ENCODE measurements at places on chromosomes 6 and 20.

- DNase-seq = no peak
Measured at GRCh38 chr6:111601886-111602285, 3.8 kb downstream of the TRAF3IP2 start.

- no peak for DNase-seq
Measured at GRCh38 chr6:98047164-98047563, 764.1 kb upstream of the MMS22L start.

GRCh38 chr20:2385026-2385425 is 4.3 kb downstream of the TGM6 start:
- DNase-seq = no peak

DNA sequence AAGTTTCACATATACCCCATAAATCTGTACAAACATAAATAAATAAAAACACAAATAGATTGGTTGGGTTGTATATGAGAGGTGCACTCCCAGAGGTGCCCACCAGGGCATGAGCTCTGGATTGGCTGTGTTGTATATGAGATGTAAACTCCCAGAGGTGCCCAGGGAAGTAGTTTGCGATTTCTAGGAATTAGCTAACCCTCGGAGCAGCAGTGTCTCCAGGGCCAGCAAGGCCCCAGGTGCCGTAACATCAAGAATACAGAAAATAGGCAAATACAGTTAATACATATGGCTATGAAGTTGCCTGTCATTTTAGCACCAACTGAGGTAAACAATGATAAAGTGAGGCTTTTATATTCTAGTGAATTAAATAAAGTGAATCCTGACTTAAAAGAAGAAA is 5.4 kb upstream of the GINM1 start:
- no peak for DNase-seq

GRCh38 chr6:111478749-111479148 is 4.3 kb downstream of the REV3L start:
- DNase-seq = no peak

DNA sequence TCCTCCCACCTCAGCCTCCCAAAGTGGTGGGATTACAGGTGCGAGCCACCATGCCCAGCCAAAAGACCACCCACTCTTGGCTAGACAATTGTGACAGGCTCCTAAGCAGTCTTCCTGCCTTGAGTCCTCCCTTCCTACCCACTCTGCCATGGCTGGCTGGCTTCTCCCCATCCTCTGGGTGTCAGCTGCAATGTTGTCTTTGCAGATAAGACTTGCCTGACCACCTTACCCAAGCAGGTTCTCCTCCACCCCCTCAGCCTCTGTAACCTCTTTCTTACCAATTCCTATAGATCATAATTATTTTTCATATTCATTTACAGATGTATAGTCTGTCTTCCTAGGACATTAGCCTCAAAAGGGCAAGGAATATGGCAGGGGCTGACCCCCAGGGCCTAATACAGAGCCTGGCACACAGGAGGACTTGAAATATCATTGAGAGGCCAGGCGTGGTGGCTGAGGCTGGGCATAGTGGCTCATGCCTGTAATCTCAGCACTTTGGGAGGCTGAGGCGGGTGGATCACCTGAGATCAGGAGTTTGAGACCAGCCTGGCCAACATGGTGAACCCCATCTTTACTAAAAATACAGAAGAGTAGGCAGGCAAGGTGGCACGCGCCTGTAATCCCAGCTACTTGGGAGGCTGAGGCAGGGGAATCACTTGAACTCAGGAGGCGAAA is 28.7 kb upstream of the SPAG4 start:
- no peak for DNase-seq

GRCh38 chr6:6470123-6470522 is 118.4 kb upstream of the LY86 start:
- DNase-seq = no peak

GRCh38 chr6:134519465-134519864 is 201.6 kb upstream of the SGK1 start:
- DNase-seq = no peak

DNA sequence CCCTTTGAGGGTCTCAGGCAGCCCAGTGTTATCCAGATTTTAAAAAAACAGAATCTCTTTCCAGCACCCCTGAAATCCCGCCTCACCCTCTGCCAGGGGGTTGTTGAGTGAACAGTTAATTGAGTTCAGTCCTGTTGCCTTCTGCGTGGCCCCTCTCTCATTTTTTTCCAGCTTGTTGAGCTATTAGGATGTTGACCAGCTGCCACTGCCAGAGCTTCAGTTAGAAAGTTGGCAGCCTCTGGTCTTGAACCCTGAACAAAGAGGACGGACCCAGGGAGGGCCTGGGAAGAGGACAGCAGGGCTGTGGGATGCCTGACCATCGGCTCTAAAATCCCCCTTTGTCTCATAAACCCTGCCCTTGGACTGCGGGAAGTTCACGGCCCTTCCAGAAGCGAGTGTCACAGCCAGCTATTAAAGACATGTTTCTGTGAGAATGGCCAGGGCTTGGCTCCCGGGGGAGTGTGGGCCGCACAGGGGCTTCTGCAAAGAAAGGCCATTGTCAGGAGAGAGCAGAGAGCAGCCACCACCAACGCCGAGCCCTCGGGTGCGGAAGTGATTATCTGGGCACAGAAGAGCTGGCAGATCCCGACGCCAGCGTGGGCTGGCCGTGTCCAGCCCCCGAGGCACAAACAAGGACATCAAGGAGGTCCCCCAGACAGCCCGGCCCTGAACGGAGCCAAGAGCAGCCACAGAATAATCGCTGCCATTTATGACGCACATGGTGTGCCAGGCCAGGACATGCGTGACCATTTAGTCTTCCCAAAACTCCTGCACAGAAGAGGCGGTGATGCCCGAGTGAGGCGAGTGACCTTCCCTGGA is 189.0 kb downstream of the ANKRD60 start:
- DNase-seq = no peak

DNA sequence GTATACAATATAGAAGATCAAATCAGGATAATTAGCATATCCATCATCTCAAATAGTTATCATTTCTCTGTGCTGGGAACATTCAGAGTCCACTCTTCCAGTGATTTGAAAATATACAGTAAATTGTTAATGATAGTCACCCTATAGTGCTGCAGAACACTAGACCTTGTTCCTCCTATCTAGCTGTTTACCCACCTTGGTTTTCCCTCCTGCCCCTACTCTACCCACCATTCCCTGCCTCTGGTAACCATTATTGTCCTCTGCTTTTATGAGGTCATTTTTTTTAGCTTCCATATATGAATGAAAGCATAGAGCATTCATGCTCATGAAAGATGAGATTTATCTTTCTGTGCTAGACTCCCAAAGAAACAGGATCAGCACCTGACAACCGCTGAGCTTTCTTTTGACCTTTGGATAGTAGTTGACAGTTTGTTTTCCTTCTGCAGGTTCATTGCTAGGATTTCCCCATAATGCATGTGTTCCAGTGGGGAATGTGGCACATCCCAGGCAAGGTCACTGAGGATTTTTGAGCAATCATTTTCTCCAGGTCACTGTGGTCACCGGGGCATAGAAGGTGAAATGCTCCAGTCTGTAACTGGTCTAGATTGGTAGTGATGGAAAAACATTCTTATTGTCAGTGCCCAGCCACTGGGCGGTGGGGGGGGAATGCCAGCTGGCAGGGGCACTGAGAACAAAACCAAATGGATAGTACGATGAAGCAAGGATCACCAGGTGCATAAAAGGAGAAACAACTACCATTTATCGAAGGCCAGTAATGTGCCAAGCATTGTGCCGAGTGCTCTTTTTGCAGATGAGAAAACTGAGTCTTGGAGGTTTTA is 33.6 kb upstream of the BCAS1 start:
- DNase-seq = no peak

DNA sequence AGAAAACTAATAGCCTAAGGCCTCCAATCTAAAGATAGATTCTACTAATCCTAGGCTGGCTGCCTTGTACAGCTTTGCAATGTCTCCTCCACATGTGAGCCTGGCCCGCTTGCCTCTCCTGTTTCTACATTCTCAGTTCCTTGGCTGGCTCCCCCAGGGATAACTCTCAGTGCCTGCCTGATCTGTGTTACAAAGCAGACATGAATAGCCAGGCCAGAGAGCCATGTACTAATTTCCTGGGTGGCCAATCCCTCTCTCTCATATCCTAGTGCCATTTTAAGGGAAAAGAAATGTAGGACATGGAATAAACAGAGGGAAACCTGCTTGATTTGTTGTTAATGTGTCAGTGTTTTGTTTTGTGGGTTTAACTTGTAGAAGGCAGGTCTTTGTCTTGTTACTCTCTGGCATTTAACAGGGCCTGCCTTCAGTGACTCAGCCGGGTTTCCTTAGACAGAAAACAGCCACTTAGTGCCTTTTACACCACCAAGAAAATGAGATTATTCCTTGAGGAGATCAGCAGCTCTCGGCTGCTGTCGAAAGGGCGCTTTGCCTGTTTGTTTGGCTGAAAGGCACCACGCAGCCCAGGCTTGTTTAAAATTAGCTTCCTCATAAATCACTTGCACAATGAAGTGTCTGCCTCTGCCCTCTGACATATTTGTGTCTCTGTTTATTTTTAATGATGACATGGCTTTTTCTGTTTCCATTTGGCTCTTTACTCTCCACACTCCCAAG is 702.7 kb downstream of the MAFB start:
- DNase-seq = peak; percentile 6

- DNase-seq = no peak
Measured at GRCh38 chr6:127115746-127116145, 2.7 kb upstream of the RSPO3 start.

DNA sequence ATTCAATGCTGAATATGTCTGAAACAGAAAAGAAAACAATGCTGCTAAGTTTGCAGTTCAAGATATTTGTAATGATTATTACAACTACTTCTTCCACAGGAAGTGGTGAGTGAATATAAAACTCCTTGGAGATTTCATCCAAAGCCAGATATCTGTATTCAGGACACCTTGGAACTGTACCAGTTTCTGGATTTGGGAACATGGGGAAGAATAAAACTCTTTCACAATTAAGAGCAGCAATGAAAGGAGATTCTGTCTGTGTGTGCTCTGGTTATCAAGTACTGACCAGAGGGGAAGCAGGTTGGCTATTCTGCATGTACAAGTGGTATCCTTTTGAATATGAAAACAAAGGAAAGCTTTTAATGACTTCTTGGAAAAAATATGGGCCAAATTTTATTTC is 21.1 kb downstream of the ELOVL2 start:
- no peak for DNase-seq

- no peak for DNase-seq
Measured at GRCh38 chr6:83911278-83911677, 51.8 kb downstream of the CYB5R4 start.

DNA sequence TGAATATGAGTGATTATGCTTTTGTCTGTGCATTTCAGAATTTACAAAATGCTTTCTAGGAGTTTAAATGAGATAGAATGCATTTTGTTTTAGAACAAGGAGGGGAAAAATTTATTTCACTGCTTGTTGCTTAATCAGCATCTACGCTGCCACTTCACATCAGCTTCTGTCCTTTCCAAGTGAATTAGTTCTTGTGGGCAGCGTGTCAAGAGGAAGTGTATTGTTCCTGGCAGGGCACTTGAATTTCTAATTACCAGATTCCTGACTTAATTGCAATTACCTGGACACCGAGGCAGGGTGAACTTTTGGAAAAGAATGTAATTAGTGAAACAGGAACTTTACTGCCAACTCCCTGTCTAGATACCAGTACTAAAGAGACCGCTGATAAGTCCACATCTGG is 263.5 kb downstream of the TMEM242 start:
- no peak for DNase-seq

- DNase-seq = no peak
Measured at GRCh38 chr6:82015043-82015442, 232.5 kb downstream of the IBTK start.

GRCh38 chr6:33846226-33846625 is 42.4 kb upstream of the MLN start:
- DNase-seq = no peak

DNA sequence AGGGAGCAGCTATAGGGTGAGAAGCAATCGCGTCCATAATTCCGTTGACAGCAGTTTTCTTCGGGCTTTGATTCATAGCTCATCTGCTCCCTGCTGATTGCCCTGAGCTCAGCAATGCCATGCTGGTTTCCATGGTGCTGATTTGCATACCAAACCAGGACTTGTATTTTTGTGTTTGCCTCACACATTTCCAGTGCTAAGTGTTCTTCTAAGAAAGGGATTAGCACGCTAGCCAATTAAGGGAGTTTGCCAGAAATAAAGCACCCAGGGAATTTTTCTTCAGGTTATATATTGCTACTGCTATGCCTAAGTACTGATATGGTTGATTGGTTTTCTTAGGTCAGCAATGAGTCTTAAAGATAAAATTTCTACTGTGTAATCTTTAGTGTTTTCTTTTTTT is 177.6 kb downstream of the PLCB1 start:
- DNase-seq = no peak

GRCh38 chr6:155504848-155505607 is 49.4 kb upstream of the NOX3 start:
- DNase-seq = no peak

DNA sequence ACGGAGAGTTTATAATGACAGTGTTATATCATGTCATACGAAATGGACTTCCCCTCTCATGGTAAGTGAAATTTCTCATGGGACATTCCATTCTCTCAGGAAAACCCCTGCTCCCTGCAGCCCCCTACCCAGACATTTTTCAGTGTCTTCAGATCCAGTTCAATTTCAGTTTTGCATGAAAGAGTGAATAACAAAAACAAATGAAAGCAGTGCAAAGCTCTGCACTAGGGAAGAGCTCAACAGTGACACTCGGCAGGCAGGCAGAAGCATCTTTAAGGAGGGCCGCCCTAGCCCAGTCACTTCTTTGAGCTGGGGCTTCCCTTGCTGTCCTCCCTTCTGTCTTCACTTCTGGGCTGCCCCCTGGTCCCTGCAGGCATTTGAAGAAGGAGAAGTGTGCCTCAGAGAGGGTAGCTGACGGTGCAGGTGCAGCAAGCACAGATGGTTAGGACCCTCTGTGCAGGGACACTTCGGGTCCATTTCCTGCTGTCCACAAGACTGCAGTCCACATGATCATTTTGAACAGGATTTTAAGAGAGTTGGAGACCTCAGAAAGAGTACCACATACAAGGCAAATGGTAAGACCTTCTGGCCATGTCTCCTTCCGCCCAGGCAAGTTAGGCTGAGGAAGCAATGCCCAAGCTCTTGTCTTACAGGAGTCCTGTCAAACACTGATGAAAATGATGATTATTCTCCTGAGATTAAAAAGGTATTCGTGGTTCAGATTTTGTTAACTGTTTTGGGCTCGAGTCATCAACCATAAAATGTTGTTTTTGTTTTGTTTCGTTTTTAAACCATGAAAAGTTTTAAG is 5.4 kb upstream of the DUSP22 start:
- DNase-seq = no peak

DNA sequence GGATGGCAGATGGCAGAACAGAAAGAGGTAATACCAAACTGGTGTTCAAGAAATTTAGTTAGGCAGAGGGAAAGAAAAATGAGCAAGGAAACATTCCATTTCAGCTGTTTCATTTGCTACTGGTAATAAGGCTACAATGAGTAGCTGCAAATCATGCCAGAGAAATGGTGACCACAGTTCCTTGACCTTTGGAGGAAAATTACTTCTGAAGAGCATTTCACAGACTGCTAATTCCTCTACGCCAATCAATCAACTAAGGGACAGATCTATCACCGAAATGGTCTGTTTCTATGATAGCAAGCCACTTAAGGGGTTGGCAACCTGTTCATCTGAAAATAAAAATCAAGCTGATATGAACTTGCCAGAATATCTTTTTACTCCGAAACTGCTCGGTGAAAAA is 119.5 kb downstream of the PTPRK start:
- DNase-seq = no peak

GRCh38 chr6:7996538-7997111 is 67.6 kb downstream of the BLOC1S5 start:
- no peak for DNase-seq

Measured in NCI-H1694 treated with DMSO at 0.1 percent for 48 hours (cell line).